Progenitor cell of endocrine pancreas (in vitro differentiated cells): ENCODE measurements at places on chromosomes 5 and 9. TPM values are rescaled to one million over a fixed set of nuclear protein-coding genes. Genes with fewer than 3 reads are reported as not detected.

GRCh38 chr9:81661339-81661738 is 28.0 kb downstream of the TLE1 start:
- DNase-seq, result no peak
- no peak overlapping the region for H3K27ac ChIP-seq
- H3K4me1 ChIP-seq, result peaks cover 33% of the 10 kb centered on the region
- peaks cover 28% of the 10 kb centered on the region for H3K36me3 ChIP-seq
- H3K27me3 ChIP-seq, result no peaks in the 10 kb centered on the region

The SH3TC2 gene
- total RNA-seq, result 1.4 and 2.1 TPM in 2 replicates

The CMYA5 gene
- total RNA-seq, result 1.1 and 1.2 TPM in 2 replicates

DNA sequence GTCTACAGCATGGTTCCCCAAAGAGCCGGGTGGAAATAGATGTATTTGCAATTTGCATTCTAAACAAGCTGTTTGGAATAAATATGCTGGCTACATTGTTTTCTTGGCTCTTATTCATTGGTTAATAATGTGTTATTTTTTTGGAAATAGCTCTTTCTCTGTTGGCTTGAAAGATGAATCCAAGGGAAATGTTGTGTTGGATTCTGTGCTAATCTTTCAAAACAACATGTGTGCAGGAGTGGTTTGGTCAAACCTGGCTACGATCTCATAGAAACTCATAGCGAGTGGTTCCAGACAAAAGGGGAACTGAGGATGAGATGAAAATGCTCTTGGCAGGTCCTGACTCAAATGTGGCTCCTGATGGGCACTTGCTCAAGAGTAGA is 63.7 kb upstream of the CXCL14 start:
- no peak overlapping the region for H3K4me3 ChIP-seq
- DNase-seq, result no peak
- no peak overlapping the region for H3K27ac ChIP-seq
- peaks cover 3% of the 10 kb centered on the region for H3K27me3 ChIP-seq
- no peaks in the 10 kb centered on the region for H3K36me3 ChIP-seq

The CCDC192 gene
- 0.60 TPM in 1 of 2 replicates, not detected in the other for total RNA-seq

GRCh38 chr9:138115506-138115905 is 237.9 kb downstream of the CACNA1B start:
- DNase-seq, result no peak
- no peak overlapping the region for H3K4me3 ChIP-seq
- H3K4me1 ChIP-seq, result no peaks in the 10 kb centered on the region
- H3K36me3 ChIP-seq, result no peaks in the 10 kb centered on the region
- no peak overlapping the region for H3K27ac ChIP-seq

DNA sequence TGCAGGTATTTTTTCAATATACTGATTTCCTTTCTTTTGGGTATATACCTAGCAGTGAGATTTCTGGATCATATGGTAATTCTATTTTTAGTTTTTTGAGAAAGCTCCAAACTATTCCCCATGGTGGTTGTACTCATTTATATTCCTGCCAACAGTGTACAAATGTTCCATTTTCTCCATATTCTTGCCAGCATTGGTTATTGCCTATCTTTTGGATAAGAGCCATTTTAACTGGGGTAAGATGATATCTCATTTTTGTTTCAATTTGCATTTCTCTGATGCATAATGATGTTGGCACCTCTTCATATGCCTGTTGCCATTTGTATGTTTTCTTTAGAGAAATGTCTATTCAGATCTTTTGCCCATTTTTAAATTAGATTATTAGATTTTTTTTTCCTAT is 85.6 kb upstream of the FST start:
- no peaks in the 10 kb centered on the region for H3K27me3 ChIP-seq
- no peaks in the 10 kb centered on the region for H3K4me1 ChIP-seq
- no peak overlapping the region for H3K27ac ChIP-seq
- no peaks in the 10 kb centered on the region for H3K36me3 ChIP-seq

DNA sequence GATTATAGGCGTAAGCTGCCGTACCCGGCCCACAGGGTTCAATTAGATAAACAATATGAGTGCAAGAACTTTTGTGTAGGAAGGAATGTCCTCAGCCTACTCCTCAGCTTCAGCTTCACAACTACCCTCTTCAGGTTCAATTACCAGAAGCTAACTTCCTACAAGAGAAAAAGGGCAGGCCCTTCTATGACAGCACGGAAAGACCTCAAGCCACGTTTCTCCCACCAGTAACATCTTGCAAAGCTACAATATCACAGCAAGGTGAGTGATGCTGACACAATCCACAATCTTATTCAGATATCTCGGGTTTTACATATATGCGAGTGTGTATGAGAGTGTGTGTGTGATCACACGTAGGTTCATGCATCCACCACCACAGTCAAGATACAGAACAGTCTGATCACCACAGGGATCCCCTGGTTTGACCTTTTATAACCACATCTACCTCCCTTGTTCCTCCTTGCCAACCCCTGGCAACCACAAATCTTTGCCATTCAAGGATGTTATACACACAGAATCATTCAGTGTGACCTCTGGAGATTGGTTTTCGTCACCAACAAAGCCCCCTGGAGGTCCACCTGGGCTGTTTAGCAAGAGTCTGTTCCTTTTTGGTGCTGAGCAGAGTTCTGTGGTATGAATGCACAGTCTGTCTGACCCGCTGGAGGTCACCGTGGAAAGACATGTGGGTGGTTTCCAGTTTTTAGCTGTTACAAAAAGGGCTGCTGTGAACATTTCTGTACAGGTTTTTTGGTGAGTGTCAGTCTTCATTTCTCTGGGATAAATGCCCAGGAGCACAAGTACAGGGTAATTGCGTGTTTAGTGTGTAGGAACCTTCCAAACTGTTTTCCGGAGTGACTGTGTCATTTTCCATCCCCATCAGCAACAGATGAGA is 38.2 kb downstream of the IPPK start:
- H3K36me3 ChIP-seq, result peaks cover 20% of the 10 kb centered on the region
- DNase-seq, result no peak
- H3K4me1 ChIP-seq, result no peaks in the 10 kb centered on the region
- H3K27ac ChIP-seq, result no peak overlapping the region

GRCh38 chr9:116335392-116335791 is 181.8 kb downstream of the PAPPA start:
- no peak for DNase-seq
- peaks cover 16% of the 10 kb centered on the region for H3K27me3 ChIP-seq
- H3K36me3 ChIP-seq, result no peaks in the 10 kb centered on the region
- H3K4me3 ChIP-seq, result no peak overlapping the region
- H3K4me1 ChIP-seq, result peaks cover 37% of the 10 kb centered on the region

- no peaks in the 10 kb centered on the region for H3K27me3 ChIP-seq
- no peaks in the 10 kb centered on the region for H3K36me3 ChIP-seq
- no peak overlapping the region for H3K4me3 ChIP-seq
- no peak overlapping the region for H3K27ac ChIP-seq
- no peak for DNase-seq
Measured at GRCh38 chr9:414595-414994, 199.9 kb downstream of the DOCK8 start.

GRCh38 chr9:99820685-99821395 is 845 bp upstream of the NR4A3 start:
- H3K27ac ChIP-seq, result peak overlapping the region; percentile 99
- H3K27me3 ChIP-seq, result peaks cover 35% of the 10 kb centered on the region
- H3K36me3 ChIP-seq, result peaks cover 3% of the 10 kb centered on the region
- no peak for DNase-seq
- H3K4me3 ChIP-seq, result peak overlapping the region; percentile 91

DNA sequence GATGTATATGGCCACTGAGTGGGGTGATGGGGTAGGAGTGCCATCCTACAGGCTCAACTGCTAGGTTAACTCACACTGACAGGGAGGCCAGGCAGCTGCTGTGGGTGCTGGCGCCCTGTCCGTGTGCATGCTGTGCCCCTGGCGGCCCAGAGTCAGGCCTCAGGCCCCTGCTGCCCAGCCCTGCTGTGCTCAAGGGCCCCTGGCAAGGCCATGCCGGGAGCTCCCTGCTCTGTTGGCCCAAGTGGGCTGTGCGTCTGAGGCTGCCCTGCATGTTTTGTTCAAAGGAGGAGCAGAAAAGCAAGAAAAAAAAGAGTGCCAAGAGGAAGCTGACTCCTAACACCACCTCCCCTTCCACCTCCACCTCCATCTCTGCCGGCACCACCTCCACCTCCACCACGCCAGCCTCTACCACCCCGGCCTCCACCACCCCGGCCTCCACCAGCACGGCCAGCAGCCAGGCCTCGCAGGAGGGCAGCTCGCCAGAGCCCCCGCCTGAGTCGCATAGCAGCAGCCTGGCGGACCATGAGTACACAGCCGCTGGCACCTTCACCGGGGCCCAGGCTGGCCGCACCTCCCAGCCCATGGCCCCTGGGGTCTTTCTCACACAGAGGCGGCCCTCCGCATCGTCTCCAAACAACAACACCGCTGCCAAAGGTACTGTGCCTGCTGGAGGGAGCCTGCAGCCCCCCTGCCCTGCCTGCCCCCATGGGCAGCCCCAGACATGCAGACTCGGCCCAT is 100.1 kb downstream of the PHF2 start:
- peaks cover 6% of the 10 kb centered on the region for H3K36me3 ChIP-seq
- no peak overlapping the region for H3K27ac ChIP-seq
- DNase-seq, result no peak

- H3K4me1 ChIP-seq, result no peaks in the 10 kb centered on the region
- DNase-seq, result no peak
- no peak overlapping the region for H3K4me3 ChIP-seq
- no peaks in the 10 kb centered on the region for H3K27me3 ChIP-seq
Measured at GRCh38 chr5:127011961-127012644, 18.3 kb downstream of the MARCHF3 start.

DNA sequence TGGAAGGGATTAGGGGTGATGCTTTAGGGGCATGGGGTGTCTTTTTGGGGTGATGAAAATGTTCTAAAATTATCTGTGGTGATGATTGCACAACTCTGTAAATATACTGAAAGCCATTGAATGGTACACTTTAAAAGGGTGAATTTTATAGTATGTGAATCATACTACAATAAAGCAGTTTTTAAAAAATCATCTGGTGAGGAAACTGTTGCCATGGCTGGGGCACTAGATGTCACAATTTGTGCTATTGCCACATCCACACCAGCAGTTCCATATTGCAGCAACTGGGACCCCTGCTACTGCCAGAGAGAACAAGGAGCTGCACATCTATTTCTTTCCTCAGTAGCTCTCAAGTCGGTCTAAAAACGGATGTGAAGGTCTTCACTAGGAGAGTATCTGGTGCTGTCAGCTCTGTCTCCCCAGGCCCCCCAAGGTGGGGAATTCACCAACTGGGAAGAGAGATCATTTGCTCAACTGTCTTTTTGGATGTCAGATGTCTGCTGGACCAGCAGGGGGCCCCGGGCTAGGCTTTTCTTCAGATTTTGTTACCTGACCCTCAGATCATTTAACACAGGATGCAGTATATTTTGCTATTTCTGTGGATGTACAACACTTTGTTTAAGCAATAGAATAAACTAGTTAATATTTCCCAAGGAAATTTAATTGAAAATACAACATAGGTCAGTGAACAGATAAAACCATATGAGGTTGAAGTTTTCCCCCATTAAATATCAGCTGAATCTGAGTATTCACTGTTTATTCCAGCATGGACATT is 13.2 kb downstream of the CMYA5 start:
- no peak for DNase-seq
- H3K4me3 ChIP-seq, result no peak overlapping the region
- no peak overlapping the region for H3K27ac ChIP-seq
- peaks cover 5% of the 10 kb centered on the region for H3K4me1 ChIP-seq

The PHAX gene
- 45.8 and 58.2 TPM in 2 replicates for total RNA-seq

DNA sequence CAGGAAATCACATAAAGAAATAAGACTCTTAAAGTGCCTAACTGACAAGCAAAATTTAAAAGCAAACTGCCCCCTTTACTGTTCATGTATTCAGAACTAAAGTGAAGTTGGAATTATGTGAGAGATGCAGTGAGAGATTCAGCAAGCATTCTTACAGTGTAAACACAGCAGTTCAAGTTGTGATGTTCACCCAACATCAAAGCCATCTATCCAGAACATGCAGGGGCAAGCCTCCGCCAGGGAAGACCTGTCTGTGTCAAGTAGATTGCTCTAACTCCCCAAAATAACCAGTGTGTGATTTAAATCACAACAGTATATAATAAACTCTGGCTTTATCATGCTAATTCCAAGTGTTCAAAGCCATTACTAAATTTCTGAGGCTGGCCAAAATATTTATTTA is 233.3 kb downstream of the BNC2 start:
- no peak for DNase-seq
- H3K27me3 ChIP-seq, result no peaks in the 10 kb centered on the region
- H3K36me3 ChIP-seq, result no peaks in the 10 kb centered on the region
- no peak overlapping the region for H3K4me3 ChIP-seq

DNA sequence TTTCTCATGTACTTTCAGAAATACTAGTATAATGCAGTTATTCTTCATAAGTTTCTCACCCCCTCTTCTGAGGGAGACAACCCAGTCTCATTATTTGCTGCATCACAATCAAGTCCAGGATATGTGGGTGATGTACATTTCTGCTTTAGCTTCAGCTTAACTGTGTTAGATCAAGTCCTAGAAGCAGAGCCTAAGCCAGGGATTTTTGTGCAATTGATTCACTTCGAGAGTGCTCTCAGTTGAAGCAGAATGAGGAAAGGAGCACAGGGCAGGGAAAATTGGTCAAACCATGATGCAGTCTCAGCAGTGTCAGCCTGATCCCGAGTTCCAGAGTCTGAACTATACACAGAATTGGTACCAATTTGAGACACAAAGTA is 15.1 kb downstream of the HNRNPK start:
- DNase-seq, result no peak
- H3K27ac ChIP-seq, result peak overlapping the region; percentile 91
- H3K36me3 ChIP-seq, result peaks cover 22% of the 10 kb centered on the region
- no peak overlapping the region for H3K4me3 ChIP-seq

The RLN2 gene
- total RNA-seq, result 4.0 and 4.4 TPM in 2 replicates

GRCh38 chr5:94485067-94485466 is 133.3 kb downstream of the KIAA0825 start:
- H3K4me1 ChIP-seq, result no peaks in the 10 kb centered on the region
- no peaks in the 10 kb centered on the region for H3K36me3 ChIP-seq
- no peak overlapping the region for H3K27ac ChIP-seq
- no peaks in the 10 kb centered on the region for H3K27me3 ChIP-seq
- DNase-seq, result no peak

GRCh38 chr9:83343366-83343999 is 194.7 kb downstream of the FRMD3 start:
- H3K27ac ChIP-seq, result no peak overlapping the region
- no peak overlapping the region for H3K4me3 ChIP-seq
- no peaks in the 10 kb centered on the region for H3K4me1 ChIP-seq
- DNase-seq, result no peak

DNA sequence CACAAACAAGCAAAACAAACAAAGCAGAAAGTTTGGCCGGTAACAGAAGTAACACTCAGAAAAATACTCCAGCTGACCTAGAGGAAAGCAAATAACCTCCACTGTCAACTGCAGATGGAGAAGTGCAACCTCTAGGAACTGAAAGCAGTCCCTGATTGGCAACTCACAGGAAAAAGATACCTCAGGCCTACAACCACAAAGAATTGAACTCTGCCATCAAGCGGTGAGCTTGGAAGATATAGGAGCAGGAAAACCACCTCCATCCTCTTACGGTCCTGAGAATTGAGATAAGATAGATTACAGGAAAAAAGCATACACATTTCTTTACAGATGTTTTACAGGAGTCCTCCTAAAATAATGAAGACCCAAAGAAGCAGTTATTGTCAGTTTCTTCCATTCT is 184.5 kb downstream of the PDZD2 start:
- no peak overlapping the region for H3K27ac ChIP-seq
- no peak overlapping the region for H3K4me3 ChIP-seq
- no peaks in the 10 kb centered on the region for H3K36me3 ChIP-seq
- DNase-seq, result no peak
- no peaks in the 10 kb centered on the region for H3K27me3 ChIP-seq
- no peaks in the 10 kb centered on the region for H3K4me1 ChIP-seq

- no peak overlapping the region for H3K4me3 ChIP-seq
- peaks cover 2% of the 10 kb centered on the region for H3K36me3 ChIP-seq
- no peak overlapping the region for H3K27ac ChIP-seq
- H3K4me1 ChIP-seq, result peaks cover 3% of the 10 kb centered on the region
- peaks cover 16% of the 10 kb centered on the region for H3K27me3 ChIP-seq
Measured at GRCh38 chr5:14105718-14106410, 37.3 kb upstream of the TRIO start.
